ENCODE measurements at places on chromosomes 4 and X.

DNA sequence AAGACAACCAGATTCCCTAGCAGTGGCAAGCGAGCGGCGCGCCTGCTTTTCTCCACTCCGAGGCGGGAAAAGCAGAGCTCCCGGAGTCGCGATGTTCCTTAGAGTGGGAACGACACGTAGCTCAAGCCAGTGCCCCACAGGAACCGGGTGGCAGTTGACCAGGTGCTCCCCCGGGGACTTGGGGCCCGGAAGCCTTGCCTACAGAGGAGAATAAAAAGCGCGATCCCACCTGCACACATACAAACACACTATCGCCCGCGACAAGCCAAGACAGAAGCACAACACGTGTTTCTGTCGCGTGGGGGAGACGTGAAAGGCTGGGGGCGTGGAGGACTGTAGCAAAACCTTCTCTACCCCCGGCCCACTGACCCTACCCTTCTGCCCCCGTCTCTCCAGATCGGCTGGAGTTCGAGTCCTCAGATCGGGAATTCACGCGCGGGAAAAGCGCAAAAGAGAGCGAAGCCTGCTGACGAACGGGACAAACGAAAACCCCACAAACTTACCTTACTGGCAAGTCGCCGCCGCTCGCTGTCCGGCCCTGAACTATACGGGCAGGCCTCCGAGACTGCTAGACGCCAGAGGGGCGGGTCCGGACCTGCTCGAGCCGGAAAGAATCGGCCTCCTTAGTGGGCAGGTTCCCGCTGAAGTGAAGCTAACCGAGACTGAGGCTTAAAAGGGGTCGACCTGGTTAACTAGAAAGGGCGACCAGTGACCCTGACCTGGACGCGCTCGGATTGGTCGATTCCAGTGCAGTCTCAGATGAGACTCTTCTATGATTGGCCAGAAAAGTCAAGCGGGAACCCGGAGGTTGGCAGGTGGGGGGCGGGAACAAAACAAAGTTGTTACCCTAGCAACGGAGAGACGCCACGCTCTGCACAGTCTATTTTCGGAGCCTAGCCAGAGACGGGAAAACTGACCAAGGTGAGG, at the start of the genes DNAAF6 and NUP62CL:
TSS of gene DNAAF6 (plus strand) at position 842 of the 927 bp plus-strand sequence. CDS start 6,265 bp downstream, outside the sequence.
TSS of gene NUP62CL (minus strand) at position 664 of the 927 bp plus-strand sequence. CDS start 31,287 bp downstream, outside the sequence.
- DNase-seq = no peak

DNA sequence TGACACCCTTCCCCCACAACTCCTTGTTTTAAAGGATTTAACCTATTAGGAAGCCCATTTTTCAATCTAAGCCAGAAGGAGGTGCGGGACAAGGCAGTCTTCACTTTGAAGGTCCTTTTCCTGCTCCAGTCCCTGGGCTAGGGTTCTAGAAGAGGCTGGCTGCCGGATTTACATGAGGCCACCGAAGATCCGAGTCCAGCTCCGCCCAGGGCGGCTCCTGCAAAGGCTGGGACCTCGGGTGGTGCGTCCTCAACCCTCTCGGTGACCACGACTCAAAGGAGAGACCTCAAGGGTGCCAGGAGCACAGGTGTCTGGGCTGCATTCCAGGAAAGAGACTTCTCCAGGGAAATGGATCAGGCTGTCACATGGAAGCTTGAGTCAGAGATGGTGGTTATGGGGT, 471.6 kb downstream of the PCDH19 start:
- DNase-seq = no peak

DNA sequence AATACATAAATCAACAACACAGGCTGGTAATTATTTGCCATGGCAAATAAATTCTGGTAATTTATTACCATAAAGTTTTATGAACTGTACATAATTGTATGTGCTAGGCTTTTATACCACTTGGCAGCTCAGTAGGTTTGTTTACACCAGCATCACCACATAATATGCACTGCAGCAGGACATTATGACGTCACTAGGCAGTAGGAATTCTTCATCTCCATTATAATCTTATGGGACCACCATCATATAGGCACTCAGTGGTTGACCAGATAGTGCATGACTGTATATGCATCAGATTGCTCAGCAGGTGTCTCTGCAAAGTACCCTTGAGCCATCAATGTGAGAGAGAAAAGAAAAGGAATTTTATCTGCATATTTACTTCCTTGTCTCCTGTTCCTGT, 295.4 kb downstream of the CFAP47 start:
- DNase-seq = no peak

- no peak for DNase-seq
These were observed 236.2 kb downstream of the FRAS1 start for GRCh38 chr4:78293348-78293747.

DNA sequence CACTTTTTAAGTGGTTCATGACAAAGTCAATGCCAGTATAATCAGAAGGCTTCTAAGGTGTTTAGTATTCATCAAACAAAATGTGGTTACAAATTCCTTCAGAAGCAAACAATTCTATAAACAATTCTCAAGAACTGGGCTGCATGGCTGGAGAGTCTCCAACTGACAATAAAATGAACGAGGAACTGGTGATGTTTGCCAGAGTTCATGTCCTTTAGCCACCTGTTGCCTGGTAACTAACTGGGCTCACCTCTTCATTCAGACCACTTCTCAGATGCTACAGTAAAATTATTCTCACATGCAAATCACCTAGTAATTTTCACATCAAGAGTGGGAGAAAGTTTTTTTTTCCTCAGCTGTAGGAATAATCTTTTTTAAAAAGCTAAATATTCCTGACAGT, 53.3 kb downstream of the CAMK2D start:
- no peak for DNase-seq

DNA sequence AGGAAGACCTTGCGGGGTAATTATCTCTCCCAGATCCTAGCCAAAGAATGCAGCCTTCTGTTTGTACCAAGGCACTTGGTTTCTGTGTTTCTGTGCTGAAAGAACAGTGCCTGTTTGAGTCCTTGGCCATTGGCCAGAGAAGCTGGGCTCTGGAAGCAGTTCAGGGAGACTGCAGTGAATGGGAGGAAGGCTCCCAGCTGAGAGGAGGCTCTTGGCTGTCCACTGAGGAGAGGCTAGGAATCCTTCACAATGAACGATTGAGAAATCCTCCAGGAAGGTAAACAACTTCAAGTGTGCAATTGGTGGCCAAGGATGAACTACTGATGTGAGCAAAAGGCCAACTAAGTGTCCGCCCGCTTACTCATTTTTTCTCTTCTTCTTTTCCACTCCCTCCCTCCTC, 61.3 kb downstream of the HS3ST1 start:
- DNase-seq = no peak

DNA sequence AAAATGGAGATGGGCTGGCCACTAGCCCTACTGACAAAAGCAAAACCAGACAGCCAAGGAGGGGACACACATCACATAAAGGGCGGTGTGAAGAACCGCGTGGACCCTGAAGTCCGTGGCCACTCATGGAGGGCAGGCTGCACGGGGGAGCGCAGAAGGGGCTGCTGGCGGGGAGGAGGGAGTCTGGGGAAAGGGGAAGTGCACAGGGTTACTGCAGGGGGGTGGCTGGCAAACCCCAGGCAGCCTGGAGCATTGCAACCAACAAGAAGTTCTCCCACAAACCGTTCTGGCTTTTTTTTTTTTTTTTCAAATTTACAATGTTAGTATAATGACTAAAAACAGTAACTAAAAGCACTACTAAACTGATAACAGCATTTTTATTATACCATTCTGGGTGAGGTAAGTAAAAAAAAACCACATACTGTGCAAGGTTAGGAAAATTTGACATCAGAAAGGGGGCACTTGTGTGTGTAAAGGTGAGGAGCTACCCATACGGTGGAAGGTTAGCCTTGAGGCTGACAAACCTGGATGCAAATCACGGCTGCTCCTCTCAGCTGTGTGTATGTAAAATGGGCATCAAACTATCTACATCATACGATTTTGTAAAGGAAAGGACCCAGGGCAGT, 87.1 kb downstream of the TSPAN5 start:
- DNase-seq = peak; percentile 62

DNA sequence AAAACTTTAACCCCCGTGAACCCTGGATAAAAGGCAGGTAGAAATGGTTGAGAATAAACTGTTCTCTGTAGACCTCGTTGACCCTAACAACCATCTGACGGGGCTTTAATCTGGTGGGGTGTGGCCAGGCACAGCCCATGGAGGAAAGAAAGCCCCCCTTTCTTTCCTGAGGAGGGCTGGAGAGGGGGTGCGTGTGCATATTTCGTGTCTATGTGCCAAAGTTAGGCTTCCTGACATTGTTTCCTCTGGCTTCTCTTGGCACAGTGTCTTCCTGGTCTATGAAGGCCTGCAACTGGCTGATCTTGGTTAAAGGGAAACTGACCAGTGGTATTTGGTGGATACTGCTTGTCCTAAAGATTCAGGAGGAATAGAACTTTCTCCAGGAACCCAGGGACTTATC, 97.1 kb downstream of the MGST2 start:
- no peak for DNase-seq

DNA sequence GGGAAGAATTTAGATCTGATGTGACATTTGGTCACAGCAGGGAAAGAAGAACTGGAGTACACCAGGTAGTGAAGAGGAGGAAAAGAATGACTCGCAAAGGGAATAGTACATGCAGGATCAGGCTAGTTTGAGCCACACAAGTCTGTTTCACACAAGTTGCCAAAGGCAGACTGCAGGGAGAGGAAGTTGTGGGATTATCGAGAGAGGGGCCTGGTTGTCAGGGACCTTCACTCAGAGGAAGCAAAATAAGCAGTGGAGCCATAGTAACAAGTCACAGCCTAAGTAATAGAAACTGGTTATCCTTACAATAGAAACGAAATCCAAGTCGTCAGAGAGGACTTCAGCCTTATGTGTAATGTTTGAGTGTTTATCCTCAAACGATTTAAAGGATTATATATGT, 316.7 kb upstream of the HTR2C start:
- DNase-seq = peak; percentile 55

DNA sequence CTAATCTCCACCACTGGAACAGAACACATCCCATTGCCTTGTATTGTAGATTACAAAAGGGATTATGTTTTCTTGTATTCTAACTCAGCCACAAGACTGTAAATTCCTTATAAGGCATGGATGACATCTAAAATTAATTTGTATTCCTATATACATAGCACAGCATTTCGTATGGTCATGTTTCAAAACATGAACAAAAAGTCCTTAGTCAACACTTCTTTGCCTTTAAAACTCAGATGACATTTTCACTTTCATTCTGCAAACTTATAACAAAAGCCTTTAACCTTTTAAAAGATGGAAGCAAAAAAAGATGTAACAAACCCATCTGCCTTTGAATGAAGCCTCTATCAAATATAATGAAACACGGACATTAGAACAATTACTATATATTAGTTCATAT, 181.3 kb downstream of the IQCM start:
- DNase-seq = no peak

GRCh38 chrX:7242613-7243012, 94.7 kb upstream of the PUDP start:
- DNase-seq = no peak

DNA sequence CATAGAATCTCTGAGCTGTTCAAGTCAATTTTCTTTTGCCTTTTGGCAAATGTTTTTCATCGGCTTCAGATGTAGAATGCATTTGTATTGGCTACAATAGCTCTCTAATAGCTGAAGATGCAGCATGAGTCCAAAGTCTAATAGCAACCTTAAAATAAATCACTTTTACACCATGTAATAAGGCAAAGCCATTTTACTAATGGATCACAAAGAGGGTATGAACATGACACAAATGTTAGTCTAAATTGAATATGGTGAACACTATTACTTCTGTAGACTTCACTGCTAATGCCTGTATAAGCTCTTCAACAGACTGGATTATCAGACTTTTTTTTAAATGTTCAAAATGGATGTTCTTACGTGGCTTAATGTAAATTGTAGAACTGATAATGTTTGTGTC, 645.3 kb downstream of the TLL1 start:
- no peak for DNase-seq

GRCh38 chr4:152610131-152610530, 69.7 kb downstream of the TMEM154 start:
- no peak for DNase-seq

- no peak for DNase-seq
These were observed 16.8 kb downstream of the SMAD1 start for GRCh38 chr4:145498430-145498829.

- no peak for DNase-seq
These were observed 28.8 kb upstream of the TRPC3 start for GRCh38 chr4:121980643-121981042.

- no peak for DNase-seq
These were observed 13.5 kb downstream of the LETM1 start for GRCh38 chr4:1842339-1842895.

DNA sequence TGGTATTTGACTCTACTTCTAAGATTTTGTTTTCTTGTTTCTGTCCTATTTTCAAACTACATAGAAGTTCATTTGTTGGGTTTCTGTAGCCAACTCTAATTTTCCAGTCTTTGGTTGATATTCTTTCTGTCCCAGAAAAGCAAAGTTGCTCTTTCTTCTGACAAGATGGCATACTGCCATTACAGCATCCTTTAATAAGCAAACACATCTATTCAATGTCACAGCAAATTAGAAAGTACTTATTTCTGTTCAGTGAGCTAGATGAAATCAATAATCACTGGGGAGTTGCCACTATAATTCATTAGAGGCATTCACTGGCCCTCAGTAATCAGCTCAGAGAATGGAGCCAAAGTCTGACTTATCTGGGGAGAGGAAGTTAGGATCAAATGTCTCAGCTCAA, 1258.0 kb upstream of the IGFBP7 start:
- no peak for DNase-seq

- DNase-seq = no peak
These were observed 9.4 kb downstream of the S100G start for GRCh38 chrX:16659321-16659720.

DNA sequence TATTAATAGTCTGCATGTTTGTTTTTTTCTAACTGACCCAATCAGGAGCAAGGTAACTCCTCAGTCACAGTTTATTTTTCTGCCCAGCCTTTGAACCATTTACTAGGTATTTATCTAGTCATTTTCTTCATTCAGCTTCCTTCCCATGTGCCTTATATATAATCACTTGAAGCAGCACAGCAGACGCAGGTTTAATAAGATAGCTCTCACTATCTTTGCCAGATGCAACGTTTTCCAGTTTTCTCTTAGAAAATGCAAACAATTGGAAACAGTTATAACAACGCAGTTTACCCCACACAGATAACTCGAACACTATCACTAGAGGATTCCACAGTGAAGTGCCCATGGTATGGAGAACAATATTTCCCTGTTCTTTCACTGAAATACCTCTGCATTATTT, 56.4 kb upstream of the NFKB1 start:
- DNase-seq = no peak
